ENCODE measurements at places on chromosomes 7 and 10.

DNA sequence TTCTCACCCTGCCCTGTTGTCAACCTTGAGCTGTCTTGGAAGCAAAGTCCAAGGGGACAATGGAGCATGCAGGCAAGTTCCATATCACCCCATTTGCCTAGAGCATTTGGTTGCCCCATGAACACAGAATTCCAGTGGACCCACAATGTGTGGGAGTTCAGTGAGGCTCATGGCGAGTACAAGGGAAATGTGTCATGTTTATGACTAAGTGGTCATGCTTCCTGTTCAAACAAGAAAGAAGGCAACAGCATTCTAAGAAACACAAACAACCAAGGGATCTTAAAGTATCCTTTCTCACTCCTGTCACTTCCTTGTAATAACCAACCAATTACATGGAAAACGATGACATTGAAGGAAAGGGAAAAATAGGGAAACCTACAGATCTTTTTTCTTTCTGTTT is 513.0 kb downstream of the INHBA start:
- DNase-seq: no peak

- no peak for DNase-seq
These were observed 113.7 kb downstream of the ARL4A start for GRCh38 chr7:12801107-12801506.

- DNase-seq: no peak
These were observed 203.3 kb downstream of the SDK1 start for GRCh38 chr7:3504384-3504783.

- no peak for DNase-seq
These were observed 14.9 kb downstream of the PFKP start for GRCh38 chr10:3082290-3082689.

DNA sequence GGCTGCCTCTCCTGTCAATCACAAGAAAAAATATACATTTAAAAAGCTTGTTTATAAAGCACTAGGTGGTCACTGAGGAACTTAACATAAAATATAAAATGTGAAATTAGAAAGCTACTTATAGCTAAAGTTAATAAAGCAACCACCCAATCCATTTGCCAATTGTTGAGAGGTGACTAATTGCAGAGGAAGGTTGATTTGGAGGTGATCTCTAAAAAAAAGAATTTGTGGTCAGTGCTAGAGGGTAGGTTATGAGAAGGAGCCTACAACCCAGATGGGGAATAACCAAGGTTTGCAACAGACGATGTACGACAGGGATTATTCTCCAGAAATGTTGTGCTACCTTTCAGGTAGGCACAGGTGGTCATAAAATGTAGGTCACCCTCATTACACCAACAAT is 444.2 kb upstream of the C7orf33 start:
- no peak for DNase-seq

- no peak for DNase-seq
These were observed 100.9 kb downstream of the PODXL start for GRCh38 chr7:131455546-131455945.

DNA sequence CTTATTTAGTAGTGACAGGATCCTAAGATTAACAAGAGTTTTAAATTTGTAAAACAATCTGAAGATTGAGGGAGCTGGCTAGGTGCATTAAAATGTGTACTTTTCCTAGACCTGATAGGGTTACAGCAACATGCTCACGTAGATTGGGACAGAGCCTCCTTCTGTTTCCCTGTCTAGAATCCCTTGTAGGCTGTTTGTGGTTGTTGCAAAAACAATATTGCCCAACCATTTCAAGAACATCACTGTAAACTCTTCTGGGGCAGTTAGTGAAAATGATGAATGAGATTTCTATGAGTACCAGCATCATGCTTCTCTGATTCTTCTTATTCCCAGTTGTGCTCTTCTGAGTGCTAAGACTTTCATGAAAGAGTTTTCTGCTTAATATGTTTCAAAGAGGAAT is 14.7 kb upstream of the CPED1 start:
- no peak for DNase-seq

DNA sequence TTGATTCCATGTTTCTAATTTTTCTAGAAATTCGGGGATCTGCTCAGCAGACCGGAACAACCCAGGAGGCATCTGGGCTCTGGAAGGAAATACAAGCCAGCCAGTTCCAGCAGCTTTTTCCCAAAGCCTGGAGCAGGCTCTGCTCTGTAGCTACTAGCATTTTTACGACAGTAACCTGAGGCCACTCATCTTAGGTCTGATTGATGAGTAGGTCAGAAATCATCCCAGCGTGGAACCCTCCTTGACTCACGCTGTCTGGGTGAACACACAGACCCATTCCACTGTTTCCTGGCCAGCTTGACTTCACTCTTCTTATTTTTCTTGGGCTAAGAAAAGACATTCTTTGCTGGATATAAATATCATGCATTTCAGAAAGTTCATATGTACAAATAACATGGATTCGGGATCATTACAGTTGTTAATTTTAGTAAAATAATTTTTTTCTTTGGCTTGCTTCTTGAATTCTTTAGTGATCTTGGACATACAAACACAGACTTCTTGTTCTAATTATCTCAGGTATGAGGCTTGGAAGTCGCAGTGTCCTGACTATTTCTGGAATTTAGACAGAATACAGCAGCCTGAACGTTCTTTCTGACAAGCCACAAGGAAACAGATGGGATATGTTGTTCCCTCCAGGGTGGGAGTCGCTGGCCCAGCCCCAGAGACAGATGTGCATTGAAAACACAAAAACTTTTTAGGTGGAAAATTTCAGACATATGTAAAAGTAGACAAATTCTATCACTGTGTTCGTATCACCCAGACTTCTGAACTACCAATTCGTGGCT is 54.6 kb upstream of the PITRM1 start:
- DNase-seq: no peak

DNA sequence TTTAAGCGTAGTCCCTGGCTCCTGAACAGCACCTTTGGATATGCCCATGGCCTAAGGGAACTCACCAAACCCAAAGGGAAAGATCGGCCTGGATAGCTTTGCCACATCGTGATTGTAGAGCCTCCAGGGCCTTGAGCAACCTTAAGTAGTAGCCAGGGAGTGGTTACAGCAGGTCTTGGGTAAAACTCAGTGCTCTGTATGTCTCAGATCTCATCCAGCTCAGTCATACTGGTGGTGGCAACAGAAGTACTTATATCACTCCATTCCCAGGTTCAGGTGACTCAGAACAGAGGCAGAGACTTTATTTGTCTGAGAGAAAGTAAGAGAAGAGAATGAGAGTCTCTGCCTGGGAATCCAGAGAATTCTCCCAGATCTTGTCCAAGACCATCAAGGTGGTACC is 39.1 kb upstream of the AASS start:
- no peak for DNase-seq

GRCh38 chr10:79249186-79250121 is 97.8 kb upstream of the PPIF start:
- no peak for DNase-seq

DNA sequence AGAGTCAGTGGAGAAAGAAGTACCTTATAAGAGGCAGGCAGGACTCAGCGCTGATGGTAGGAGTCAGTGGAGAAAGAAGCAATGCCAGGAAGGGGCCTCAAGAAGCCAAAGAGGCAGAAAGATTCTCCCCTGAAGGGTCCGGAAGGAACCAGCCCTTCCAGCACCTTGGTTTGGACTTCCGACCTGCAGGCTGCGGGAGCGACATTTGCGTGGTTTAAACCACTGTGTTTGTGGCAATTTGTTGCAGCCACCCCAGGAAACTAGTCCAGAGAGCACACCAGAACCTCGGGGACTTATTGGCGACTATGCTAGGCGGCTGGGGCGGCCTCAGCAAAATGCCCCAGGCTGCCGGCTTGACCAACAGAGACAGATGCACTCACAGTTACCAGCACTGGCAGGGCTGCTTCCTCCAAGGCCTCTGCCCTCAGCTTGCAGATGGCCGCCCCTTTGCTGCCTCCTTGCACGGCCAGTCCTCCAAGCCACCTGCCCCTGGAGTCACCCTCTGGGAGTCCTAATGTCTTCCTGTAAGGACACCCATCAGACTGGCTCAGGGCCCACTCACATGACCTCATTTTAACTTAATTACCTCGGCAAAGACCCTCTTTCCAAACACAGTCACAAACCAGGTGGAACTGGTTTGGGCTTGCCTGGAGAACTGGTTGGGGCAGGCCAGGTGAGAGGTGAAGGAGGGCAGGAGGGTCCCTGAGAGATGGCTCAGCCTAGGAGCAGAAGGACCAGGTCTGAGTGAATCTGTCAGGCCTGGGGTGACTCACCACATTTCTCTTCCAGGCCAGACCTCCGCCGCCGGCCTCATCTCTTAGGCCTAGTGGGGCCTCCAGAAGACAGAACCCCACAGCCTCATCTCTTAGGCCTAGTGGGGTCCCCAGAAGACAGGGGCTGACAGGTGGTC is 26.1 kb downstream of the CALML3 start:
- DNase-seq: no peak

GRCh38 chr10:21265622-21266021 is 259.9 kb downstream of the SKIDA1 start:
- DNase-seq: no peak

- no peak for DNase-seq
These were observed 714.9 kb downstream of the KCNMA1 start for GRCh38 chr10:76922666-76923065.

DNA sequence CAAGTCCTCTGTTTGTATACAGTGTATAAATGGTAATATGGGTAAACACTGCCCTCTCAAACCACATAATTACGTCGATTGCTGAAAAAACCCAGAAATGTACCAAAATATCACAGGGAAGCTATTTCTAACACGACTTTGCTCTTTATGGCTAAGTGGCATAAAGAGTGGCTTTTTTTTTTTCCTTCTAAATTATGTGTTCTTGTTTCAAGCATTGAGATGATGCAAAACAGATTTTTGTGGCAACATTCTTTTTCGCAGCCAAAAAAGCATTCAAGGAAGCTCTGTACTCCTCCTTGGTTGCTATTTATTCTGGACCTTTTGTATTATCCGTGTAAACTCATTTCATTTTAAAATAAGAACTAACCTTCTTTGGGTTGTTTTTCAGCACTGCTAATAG is 138.9 kb downstream of the VTI1A start:
- no peak for DNase-seq

DNA sequence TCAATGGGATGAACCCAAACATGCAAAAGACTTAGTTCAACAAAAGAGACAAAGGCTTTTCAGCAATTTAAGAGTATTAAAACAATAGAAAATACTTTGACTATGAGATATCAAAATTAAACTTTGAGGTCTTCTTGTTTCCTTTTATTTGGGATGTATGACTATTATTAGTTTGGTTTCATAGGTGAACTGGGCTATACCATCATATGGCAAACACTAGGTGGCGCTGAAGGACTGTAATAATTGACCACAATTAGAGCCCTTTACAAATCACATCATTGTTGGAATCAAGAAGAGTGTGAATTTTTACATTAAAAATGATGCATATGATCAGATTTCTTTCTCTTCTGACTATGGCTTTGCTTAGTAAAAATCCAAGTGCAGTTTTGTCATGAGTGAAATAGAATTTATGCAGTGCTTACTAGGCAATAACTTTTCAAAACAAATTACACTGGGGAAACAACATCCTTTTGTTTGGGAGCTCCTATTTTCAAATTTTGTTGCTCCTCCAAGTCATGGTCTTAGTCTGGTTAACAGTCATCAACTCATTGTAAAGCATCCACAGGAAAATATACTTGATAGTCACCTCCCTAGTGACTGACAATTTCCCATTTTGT is 14.7 kb upstream of the NXPH1 start:
- DNase-seq: peak; percentile 15

- no peak for DNase-seq
These were observed 120.4 kb downstream of the EMX2 start for GRCh38 chr10:117662751-117663540.

DNA sequence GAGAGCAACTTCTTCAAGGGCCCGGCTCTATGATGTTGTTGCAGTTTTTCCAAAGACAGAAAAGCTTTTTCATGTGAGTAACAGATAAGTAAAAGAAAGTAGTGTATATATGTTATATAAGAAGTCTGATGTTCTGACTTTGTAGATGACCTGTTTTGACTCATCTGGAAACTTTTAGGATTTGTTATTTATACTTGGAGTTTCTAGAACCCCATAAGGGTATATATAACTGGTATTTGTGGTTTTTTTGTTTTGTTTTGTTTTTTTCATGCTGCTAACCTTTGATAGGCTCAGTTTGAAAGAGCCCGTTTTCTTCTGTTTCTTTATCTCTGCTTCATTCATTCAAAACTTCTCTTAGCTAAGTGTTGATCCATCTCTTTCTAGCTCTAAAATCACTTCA is 7.3 kb downstream of the RPP30 start:
- DNase-seq: no peak

GRCh38 chr10:77049896-77050295 is 587.7 kb downstream of the KCNMA1 start:
- DNase-seq: no peak

- DNase-seq: no peak
These were observed 21.2 kb downstream of the ZMIZ2 start for GRCh38 chr7:44769776-44770294.

- DNase-seq: no peak
These were observed 178.1 kb upstream of the GRB10 start for GRCh38 chr7:50960621-50961310.

DNA sequence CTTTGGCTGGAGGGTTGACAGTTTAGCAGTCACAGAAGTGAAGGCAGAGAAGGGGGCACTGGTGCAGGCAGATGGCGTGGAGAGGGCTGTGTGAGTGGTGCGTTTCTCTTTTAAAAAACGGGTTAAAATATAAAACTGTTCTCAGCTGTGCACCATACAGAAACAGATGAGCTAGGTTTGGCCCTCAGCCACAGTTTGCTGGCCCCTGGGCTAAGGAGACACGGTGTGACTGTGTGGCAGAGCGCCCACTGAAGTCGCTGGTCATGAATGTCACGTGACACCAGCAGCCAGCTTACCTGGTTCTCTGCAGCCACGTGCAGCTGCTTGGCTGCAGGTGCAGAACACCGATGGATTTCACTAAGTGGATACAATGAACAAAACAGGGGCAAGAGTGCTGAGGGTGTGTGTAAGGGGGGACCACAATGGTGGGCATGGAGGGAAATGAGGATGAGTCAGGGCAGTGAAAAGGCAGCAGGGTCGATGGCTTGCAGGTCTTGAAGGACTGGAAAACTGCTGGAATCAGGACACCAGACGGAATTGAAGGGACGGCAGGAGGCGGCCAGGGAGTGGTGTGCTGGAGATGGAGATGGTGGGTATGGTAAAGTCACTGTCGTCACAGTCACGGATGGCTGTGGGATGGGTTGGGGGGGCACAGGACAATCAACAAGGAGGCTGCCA is 7.4 kb downstream of the ZNF746 start:
- DNase-seq: no peak

GRCh38 chr7:112022128-112022527 is 184.1 kb downstream of the DOCK4 start:
- DNase-seq: no peak

Data from stimulated activated CD4-positive, alpha-beta T cell treated with anti-CD3 and anti-CD28 coated beads, Interleukin-4, amount 100 ng/mL, for 4 hours (primary cell).